ENCODE measurements at places on chromosomes 11 and 22.

- no peak for DNase-seq
Observed at GRCh38 chr11:11543656-11544055, 78.1 kb downstream of the GALNT18 start.

- peak; percentile 72 for DNase-seq
Observed at GRCh38 chr11:6357222-6357621, 33.1 kb upstream of the SMPD1 start.

GRCh38 chr11:126542334-126543015 is 187.0 kb downstream of the ST3GAL4 start:
- DNase-seq, result no peak

GRCh38 chr22:39278040-39278439 is 33.3 kb upstream of the PDGFB start:
- DNase-seq, result no peak

GRCh38 chr11:121451986-121452608 is at the start of gene SORL1:
SORL1 (plus strand) TSS chr11:121452314; CDS start chr11:121452332, 18 bp downstream.
- DNase-seq, result peak; percentile 76

DNA sequence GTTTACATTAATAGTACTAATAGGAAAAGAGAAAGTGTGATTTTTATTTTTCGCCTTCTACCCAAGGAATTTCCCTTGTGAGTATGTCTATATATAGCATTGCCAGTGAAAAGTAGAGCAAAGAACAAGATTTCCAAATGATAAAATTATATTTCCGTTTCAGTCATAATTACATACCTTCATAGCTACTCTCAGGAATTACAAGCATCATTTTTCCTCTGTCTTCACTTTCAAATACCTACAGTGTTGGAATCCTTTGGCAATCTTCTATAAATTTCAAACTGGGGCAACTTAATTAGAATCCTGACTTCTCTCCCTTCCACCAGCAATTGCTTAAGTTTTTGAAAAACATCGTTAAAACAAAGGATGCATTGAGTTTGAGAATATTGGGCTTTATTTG is 35.5 kb upstream of the SPON1 start:
- DNase-seq, result no peak

DNA sequence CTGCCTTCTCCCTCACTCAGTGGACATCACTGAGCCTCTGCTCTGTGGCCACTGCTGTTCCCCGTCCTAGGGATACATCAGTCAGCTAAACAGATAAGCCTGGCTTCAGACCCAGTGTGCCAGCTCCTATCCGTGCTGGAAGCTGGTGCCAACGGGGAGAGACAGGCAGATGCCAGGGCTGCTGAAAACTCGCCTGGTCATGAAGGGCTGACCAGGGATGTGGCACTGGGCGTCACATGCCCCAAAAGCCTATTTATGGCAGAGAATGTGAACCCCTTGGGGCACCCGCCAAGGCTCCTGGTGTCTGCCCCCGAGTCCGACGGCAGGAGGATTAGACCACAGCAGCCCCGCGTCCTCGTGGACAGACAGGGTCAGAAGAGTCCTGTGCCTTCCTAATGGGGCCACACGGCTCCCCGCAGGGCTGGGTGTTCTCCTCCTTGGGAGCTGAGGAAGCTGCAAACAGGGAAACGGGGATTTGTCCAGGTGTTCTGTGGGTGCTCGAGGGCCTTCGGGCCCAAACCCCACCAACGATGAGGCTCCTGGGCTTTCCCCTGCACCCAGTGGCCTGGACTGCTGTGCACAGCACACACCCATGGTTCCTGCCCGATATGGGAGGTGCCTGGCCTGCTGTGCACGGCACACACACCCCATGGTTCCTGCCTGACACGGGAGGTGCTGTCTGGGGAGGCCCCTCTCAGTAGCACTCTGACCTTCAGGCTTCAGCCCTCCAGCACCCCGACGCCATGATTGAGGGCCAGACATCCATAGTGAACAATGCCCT is 19.9 kb downstream of the ANO1 start:
- DNase-seq, result no peak

DNA sequence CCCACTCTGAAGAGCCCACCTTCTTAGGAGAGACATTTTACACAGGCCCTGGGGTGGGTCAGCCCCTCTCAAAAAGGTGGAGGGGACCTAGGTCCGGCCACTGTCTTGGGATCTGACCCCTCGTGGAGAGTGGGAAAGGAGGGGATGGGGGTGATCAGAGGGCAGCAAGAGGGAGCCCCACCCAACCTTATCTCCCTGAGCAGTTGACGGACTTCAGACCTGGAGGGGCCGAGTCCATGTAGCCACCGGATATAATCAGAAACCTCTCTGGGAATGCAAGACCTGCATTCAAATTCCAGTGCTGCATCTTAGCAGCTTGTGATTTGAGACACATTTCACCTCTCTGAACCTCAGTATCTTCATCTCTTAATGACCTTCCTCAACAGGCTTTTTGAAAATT is 44.0 kb downstream of the TP53I11 start:
- DNase-seq, result no peak

DNA sequence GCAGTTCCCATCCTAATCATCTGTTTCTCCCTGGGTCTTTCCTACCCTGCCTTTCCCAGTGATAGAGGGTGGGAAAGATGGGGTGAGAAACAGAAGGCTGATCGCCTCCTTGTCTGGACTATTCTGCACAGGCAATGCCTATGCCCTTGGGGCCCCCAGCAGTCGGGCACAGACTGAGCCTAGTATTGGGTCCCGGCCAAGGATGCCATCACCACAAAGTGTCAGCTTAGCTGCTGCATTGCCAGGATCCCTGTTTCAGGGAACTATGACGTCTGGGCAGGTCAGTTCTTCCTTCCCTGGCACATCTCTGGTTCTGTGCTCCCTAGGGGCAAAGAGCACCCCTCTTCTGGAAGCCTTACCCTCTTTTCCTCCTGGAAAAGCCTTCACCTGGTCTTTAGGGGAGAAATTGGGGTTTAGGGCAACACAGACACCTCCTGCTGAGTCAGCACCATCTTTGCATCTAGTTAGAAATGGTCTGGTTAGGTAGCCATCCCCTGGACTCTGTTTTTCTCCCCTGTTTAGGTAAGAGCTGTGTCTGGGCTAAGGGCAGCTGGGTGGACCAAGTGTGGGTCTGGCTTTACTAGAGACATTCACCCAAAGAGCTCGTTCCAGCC is 2.1 kb downstream of the ADAMTS8 start:
- no peak for DNase-seq

- DNase-seq, result no peak
Observed at GRCh38 chr11:47955061-47955755, 25.2 kb upstream of the PTPRJ start.

- DNase-seq, result no peak
Observed at GRCh38 chr11:69374110-69374945, 80.4 kb downstream of the MYEOV start.

- DNase-seq, result no peak
Observed at GRCh38 chr11:5504403-5504921, 5.3 kb downstream of the UBQLN3 start.

GRCh38 chr11:73578592-73579185 is 19.2 kb downstream of the FAM168A start:
- DNase-seq, result peak; percentile 9

GRCh38 chr11:123525097-123525496 is 95.0 kb downstream of the GRAMD1B start:
- DNase-seq, result no peak

- DNase-seq, result no peak
Observed at GRCh38 chr11:114483929-114484328, 44.7 kb downstream of the REXO2 start.

- peak; percentile 86 for DNase-seq
Observed at GRCh38 chr11:128324531-128325141, 262.7 kb downstream of the ETS1 start.

DNA sequence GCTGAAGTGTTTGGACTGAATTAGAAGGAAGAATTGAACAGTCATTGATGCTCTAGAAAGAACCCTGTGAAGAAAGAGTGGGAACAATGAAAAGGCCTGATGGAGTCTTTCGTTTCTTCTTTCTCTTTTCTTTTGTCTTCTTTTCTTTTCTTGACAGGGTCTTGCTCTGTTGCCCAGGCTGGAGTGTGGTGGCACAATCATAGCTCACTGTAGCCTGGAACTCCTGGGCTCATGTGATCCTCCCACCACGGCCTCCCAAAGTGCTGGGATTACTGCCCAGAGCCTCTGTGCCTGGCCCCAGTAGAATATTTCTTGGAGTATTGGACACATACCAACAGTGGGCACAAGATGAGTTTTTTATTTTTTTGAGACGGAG is 1.1 kb downstream of the FEN1 start:
- no peak for DNase-seq

GRCh38 chr11:57283231-57283990 is 41.3 kb downstream of the TNKS1BP1 start:
- no peak for DNase-seq

GRCh38 chr22:42086051-42086450 is 4.5 kb downstream of the NDUFA6 start:
- no peak for DNase-seq

DNA sequence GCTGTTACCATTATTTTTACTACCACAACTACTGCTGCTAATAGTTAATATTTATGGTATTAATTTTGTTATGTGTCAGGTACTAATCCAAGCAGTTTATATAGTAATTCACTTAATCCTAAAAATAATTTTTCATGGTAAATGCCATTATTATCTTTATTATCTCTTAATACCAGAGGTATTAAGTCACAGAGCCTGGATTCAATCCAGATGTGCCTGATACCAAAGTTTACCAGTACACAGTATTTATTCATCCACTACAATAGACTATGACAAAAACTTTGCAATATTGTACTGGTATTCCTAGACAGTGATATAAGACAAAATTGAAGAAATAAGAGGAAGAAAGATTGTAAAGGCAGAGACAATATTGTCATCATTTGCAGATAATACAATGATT is 24.5 kb downstream of the MAP6 start:
- DNase-seq, result no peak

DNA sequence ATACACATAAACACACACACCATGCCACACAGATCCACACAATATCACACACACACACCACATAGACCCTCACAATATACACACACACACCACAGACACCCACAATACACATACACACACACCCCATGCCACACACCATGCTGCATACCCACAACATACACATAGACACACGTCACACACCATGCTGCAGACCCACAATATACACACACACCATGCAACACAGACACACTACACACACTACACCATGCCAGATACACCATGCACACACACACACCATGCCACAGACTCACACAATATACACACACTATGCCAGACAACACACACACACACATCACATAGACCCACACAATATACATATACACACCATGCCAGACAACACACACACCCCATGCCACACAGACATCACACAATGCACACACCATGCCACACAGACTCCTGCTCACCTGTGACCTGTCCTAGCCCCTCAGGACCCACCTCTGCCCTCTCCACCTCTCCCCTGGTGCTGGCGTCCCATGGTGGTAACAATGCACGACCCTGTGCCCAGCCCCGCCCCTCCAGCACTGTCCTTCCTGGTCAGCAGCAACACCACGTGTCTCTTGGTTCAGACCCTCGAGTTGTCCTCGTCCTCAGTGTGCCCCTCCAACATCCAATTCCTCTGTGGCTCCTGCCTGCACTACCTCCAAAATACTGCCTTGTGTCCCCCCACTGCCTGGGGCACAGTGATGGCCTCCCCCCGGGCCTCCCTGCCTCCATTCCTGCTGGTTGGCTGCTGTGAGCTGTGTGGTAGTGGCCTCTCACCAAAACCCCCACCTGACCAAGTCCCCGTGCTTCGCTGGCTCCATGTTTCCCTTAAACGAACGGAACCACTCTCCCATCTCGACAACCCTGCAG is 23.7 kb upstream of the RFPL3 start:
- no peak for DNase-seq

- DNase-seq, result no peak
Observed at GRCh38 chr22:37267661-37268413, 14.5 kb upstream of the CYTH4 start.

DNA sequence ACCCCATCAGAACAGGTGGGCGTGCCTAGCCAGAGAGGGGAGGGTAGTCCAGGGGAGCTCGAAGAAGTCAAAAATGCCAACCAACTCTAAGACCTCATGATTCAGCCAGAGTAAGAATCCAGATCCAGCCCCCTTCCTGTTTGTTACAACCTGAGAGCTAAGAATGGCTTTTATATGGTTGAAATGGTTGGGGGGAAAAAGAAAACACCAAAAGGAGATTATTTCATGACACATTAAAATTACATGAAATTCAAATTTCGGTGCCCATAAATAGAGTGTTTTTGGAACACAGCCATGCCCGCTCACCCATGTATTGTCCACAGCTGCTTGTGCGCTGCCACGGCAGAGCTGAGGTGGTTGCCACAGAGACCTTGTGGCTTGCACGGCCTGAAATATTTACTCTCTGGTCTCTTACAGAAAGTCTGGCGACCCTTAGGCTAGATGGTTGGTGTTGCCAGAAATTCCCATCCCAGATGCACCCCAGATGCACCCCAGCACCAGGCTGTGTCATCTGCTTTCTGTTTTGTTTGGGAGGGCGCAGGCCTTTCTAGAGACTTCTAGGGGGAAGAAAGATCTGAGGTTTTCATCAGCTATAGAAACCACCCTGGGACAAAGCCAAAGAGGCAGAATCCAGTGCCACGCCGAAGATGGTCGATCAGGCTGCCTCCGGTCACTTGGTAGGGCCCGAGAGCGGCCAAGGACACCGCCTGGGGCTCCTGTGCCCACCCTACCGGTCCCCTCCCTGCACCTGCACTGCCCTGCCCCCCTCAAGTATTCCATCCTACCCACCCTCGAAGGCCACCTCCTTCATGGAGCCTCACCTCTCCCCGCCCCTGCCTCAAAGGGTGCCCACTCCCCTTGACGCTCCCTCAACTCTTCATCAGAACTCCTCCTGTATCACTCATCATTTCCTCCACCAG is 80.2 kb downstream of the DSCAML1 start:
- no peak for DNase-seq

DNA sequence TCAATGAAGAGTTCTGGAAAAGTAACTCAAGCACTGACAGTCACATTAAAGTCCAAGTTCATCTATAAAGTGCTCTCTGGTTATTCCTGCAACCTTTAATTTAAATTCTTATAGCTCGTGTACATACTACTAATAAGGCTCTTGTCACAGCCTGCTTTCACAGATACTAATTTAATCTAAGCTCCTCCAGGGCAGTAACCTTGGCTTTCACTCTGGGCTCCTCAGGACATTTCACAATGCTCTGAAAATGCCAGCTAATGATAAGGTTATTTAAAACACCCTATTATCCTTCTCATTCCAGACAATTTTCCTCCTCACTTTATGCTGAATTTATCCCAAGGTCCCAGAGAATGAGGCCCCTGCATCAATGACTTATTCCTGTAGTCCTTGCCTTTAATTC is 242.7 kb upstream of the CCDC90B start:
- no peak for DNase-seq

GRCh38 chr11:117929916-117930570 is 841 bp upstream of the TMPRSS13 start:
- DNase-seq, result no peak

- no peak for DNase-seq
Observed at GRCh38 chr11:123253911-123254310, 58.9 kb upstream of the CLMP start.

DNA sequence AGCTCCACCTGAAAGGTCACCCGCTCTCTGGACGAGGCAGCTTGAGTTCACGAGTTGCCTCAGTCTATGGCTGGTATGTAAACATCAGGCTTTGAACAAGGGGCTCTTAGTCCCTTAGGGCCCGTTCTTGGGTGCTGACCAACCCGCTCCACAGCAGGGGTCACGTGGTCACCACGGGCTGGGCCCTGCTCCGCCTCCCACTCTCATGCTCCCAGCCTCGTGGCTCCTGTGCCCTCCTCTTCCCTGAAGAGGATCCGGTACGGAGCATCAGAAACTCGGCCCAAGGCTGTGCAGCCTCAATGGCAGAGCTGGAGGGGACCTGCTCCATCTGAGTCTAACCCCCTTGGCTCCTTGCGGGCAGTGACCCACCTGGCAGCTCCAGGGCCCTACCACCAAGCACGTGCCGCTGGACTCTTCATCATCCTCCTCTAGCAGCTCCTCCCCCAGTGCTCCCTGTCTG is 54.2 kb upstream of the TTLL12 start:
- DNase-seq, result no peak
